ENCODE measurements at places on chromosomes 3 and 15.

DNA sequence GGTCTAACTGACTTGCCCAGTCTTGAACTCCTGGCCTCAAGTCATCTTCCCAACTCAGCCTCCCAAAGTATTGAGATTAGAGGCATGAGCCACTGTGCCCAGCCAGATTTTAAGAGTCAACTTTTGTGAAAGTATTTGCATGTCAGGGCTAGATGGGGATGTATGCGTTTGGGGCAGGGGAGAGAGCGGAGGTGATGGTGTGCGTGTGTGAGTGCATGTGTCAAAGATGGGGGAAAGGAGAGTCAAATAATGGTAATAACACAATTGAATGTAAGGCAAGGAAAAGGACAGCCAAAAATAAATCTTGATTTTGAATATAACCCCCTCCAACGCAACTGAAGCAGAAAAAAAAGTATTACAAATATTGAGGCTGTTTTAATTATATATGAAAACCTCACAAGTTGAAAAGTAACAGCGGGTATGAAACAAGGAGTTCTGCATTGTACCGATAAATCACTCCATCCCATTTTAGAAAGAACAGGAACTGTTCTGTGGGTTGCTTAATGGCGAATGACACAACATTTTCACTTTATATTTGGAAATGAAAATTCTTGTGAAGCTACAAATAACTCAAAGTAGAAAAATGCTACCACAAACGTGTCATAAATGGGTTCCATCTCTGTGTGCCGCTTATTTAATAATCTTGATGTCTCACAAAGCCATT is 29.9 kb upstream of the LDHAL6B start:
- peak; percentile 38 for DNase-seq

DNA sequence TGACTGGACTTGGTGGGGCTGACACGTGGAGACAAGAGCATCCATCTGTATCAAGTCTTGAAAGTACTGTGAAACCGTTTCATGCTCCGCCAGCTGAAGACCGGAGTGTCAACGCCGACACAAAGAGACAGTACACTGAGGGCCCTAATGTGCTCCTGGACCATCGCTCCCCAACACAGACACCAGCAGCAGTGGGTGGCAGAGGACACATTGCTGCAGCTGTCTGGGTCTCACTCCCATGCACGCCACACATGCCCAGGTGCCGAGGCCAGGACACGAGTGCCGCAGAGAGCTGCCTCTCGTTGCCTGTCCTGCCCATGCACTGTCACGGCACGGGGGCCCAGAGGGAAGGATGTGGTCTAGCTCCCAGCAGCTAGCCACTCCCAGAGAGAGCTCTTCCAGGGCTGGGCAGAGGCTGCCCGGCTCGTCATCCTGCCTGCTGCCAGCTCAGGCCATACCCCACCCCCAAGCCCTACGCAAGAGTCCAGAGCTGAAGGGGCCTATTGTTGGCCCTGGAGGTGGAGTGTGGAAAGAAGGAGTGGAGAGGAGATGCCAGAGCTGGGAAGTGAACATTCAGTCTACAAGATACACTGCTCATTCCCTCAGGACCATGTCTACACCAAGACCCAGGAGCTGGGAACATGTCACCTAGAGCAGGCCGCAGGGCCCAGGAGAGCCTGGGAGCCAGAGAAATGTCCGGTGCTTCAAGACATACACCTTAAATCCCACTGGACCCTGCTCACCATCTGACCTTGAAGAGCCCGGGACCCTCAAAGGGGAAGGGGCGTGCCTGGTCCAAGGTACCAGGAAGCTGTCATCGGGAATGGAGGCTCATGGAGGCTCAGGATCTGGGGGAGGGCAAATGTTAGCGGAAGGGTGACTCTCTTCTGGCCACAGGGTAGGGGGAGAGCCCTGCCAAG is 7.7 kb downstream of the TNK2 start:
- no peak for DNase-seq

DNA sequence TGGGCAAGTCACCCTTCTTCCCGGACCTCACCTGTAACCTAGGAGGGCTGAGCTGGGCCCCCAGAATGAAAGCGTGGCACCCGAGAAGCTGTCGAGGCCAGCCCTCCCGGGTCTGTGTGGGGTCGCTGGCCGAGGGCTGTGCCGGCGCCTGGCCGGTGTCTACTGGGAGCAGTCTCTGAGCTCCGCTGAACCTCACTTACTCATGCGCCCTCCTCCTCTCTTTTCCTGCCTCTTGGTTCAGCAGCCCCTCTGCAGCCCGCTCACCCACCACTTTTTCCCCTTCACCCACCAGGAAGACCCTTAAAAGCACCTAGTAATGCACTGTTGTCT is 419 bp downstream of the HYKK start:
- DNase-seq = no peak

- no peak for DNase-seq
Observed at GRCh38 chr15:50009634-50010033, 109.4 kb downstream of the ATP8B4 start.

DNA sequence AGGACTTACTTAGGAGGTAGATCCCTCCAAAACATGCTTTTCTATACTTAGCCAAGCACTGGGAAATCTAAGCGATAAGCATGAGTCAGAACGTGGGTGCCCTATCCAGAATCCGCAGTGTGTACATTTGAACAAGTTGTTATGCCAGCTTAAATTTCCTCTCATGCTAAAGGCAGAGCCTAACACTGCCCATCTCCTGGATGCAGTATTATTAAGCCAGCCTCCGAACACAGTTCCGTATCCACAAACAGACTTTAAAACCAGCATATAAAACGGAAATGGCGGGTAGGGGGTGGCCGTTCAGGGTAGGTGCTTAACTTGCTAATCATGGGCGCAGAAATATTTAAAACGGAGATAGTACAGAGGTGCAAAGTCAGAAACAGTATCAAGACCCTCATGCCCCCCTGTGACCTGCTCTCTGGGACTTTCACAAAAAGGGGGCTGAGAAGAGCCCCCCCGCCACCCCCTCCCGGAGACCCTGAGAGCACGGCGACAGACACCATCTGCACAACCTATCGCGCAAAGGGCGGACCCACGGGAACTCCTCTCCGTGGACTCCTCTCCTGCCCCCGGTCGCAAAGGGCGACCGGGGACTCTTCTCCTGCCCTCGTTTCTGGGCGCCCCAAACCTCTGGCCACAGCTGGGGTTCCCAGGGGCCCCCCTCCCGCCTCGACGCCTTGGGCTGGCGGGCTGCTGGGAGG is 889 bp upstream of the LRRIQ4 start:
- DNase-seq = peak; percentile 60

DNA sequence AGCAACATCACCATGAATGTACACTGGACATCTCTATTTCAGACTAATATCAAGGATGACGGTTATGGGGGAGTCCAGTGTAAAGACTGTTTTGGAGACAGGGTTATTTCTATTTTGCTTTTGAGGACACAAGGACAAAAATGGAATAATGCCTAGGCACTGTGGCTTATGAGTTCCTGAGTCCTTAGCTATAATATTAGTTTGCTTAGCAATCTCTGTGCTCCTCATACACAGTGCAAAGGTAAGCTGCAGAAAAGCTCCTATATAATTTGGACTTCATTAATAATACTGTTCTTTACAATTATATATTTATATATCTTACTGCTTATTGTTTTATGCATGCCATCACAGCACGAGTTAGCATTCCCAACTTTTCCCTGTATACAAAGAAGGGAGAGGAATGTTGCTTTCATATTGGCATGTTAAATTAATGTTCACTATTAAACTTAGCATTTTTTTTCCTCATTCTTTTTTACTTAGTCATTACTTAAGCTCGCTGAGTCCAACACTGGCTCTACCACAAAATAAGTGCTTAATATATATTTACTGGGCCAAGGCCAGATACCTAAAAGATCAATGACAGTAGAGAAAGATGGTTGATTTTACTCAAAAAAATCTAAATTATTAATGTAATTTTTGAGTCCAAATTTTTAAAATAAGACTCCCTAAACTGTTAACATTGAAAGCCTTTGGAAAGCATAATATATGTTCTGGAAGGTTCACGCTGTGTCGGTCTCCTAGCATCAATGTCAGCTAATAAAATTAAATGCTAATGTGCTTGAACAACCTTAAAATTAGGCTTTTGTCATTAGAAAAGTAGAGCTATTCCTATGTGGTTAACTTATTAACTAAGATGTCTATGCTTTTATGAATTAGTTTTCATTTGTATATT is 13.8 kb downstream of the THBS1 start:
- DNase-seq = peak; percentile 67

GRCh38 chr3:150220041-150220440 is 188.1 kb upstream of the TSC22D2 start:
- DNase-seq = no peak

DNA sequence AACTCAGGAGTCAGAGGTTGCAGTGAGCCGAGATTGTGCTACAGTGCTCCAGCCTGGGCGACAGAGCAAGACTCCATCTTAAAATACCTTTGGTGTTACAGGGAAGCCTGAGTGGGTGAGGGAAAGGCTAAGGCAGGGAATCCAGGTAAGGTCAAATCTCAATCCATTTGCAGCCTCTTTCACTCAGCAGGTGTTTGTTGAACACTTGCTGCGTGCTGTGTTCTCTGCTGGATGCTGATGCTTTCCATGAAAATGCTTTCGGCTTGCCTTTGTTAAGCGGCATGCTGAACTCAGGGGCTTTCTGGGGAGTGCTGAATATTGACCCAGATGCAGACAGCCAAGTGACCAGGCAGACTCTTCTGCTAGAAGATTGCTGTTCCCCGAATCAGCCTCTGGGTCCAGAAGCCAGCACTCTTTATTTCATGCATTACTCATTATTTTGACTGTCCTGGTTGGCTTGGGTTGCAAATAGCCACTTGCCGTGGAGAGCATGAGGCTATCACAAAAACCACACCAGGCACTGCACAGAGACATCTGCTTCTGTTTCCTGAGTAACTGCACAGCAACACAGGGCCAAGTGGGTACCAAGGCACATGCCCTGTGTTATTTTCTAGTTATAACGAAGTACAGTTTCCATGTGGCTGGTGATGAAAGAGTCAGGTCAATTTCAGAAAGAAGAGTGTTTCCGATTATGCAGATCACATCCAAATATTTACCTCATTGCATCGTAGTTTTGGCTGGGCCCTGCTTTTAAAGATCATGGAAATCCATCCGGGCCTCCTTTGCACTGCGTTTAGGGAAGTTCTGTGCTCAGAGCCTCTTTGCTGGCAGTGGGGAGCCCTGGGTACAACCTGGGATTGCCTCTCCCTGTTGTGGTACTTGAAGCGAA is 88.6 kb downstream of the THSD4 start:
- no peak for DNase-seq

- DNase-seq = peak; percentile 15
Observed at GRCh38 chr3:147458995-147459704, 50.0 kb downstream of the ZIC1 start.

DNA sequence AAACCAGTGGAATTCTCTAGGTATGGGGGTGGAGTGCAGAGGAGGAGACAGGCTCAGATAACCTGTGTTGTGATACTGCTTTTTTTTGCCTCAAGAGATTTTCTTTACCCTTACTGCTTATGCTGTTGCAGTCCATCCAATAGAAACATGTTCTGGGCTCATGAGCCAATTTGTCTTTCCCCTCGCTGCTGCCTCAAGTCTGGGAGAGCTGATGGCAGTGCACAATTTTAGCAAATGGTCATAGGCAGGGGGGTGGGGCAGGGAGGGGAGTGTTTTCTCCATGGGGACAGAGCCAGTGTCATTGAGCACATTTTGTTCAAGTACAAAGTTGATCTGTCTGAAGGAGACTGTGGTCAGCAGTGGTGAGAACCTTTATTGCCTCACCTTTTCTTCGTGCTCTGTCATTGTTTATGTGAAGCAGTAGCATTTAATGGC is 134.9 kb downstream of the MBNL1 start:
- DNase-seq = no peak

DNA sequence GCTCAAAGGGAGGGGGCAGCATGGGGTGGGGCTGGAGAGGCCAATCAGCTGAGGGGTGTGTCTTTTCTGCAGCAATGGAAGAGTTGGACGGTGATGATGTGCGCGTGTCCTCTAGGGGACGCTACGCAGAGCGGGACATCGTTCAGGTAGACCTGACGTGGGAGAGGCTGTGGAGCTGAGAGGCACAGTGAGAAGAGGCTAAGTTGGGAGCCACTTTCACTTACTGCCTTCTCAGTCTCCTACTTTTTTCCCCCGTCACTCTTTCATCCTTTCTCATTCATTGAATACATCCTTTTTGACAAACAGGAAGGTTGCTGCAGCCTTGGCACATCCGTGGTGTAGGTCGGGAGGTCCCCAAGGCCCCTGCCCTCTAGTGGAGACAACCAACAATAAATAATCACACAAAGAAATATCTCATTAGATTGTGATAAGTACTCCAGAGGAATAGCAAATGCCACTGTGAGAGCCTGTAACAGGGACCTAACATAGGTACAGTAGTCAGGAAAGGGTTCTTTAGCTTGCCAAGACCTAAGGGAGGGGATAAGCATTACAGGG is 4.4 kb upstream of the BRPF1 start:
- peak; percentile 11 for DNase-seq

DNA sequence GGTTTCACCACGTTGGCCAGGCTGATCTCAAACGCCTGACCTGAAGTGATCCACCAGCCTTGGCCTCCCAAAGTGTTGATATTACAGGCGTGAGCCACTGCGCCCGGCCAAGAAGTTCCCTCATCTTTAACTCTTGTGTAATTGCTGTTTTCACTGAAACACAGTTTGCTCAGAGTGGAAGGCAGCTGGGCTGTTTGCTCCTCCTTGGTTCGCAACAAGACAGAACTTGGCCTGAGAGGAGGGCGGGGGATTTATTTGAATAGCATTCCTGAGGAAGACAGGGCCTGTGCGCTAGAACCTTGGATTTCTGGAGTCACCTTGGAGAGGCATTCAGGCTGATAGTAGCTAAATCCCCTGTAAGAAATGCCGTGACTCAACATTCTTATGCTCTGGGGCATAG is 226.7 kb upstream of the MCTP2 start:
- DNase-seq = no peak

DNA sequence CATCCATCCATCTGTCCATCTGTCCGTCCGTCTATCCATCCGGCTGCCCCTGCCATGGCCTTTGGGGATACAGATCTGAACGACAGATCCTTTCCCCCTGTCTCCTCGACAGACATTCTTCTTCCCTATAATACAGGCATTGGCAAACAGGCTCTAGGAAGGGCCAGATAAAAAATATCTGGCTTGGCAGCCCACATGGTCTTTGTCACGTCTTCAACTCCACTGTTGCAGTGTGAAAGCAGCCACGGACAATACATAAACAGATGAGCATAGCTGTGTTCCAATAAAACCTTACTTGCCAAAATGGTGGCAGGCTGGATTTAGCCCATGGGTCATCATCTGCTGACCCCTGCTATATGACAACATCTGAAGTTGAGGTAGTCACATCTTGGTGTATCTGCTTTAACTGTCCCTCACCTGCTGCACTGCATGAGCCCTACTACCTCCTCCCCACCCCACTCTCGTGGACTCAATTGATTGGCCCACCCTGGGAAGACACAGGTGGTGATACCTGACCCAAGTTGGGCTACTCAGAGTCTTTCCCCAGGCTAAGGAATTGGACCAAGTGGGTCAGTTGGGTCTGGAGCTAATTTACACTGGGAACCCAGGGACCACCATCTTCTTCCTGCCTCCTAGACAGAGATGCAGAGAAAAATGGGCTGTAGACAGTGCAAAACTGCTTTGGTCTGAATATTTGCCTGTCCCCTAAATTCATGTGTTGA is 128.4 kb upstream of the SMAD3 start:
- DNase-seq = no peak

DNA sequence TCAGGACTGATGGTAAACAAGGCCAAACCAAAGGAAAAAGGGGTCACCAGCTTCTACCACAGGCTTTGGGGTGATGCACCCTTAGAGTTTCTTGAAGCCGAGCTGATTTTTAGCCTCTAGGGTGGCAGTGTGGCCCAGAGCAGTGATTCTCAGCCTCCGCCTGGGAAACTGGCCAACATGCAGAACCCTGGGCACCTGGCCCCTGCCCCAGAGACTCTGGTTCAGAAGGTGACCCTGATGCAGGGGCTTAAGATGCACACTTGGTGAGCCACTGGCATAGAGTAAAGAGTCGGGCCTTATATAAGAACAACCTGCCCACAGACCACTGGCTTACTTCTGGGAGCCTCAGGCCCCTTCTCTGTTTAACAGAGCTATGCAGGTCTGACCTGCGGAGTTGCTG is 44.5 kb downstream of the SYNM start:
- DNase-seq = no peak
